ENCODE measurements at places on chromosomes 7 and 10.
A peak's percentile ranks its signal among the peaks of the same experiment; 100 is the strongest.

- no peak for DNase-seq
Observed at GRCh38 chr7:64625114-64626082, 40.5 kb upstream of the ZNF107 start.

DNA sequence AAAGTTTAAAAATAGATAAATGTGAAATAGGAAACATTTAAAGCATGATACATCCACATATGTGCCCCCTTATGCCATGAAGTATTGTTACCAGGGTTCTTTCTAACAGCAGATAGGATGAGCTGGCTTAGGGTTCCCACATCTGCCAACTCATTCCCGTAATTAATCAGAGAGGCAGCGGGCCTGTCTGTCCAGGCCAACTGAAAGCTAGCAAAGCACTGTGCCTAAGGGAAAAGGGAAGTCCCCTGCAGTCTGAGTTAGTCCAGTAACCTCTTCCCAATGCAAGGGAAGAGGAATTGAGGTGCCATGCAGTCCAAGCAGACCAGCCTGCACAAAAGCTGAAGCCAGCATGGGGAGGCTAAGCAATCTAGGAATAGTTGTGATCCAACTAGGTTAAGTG, 18.3 kb upstream of the ZC3HAV1L start:
- DNase-seq: no peak

DNA sequence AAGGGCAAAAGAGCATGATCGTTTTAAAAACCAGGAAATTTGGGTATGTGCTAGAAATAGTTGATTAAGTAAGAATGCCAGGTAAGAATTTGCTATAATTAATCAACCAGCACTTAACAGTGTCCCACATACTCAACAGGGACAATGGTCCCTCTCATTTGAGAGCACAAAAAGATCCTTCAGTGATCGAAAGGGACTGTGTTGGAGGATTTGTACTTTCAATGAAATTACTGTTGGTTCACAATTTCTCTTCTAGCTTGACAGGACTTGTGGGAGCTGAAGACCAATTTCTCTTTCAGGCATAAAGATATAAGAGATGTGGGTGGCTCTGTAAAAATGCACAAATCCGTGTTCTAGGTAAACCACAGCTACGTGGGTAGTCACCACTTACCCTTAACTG, 12.5 kb upstream of the PLEKHS1 start:
- DNase-seq: peak; percentile 5

GRCh38 chr10:22002591-22003176, 846 bp downstream of the DNAJC1 start:
- DNase-seq: peak; percentile 10

DNA sequence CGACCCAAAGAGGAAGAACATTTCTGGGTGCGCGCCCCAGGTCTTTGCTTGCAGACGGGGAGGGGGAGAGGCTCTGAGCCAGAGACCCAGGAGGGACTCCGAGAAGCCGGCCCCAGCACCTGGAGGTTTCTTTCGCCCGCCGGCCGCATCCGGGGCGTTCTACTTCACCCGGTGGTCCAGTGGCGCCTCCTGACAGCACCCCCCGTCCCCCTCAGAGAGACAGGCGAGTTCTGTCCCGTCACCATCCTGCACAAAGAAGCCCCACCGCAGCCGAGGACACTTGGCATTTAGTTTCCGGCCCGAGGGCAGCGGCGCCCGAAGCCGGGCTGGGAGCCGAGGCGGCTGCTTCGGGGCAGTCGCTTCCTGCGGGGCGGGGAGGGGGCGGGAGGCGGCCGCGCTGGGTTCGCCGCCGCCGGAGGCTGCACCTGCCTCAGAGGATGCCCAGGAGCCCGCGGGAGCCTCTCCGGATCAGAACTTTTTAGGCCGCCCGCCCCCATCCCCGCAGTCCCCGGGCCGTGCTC, at the start of gene TMEM178B:
TSS of gene TMEM178B (plus strand) at position 424 of the 521 bp plus-strand sequence.
- DNase-seq: no peak

Measured in Ammon's horn (tissue), 1 donor.